Ovary (tissue), 10 donors: ENCODE measurements at places on chromosomes 6 and 20.

GRCh38 chr6:117050301-117050700 lies 173.3 kb downstream of the RFX6 start:
- no peak overlapping the region for H3K4me3 ChIP-seq
- H3K27me3 ChIP-seq: no peaks in the 10 kb centered on the region
- no peaks in the 10 kb centered on the region for H3K4me1 ChIP-seq
- H3K36me3 ChIP-seq: no peaks in the 10 kb centered on the region
- no peak for DNase-seq
- H3K27ac ChIP-seq: no peak overlapping the region

DNA sequence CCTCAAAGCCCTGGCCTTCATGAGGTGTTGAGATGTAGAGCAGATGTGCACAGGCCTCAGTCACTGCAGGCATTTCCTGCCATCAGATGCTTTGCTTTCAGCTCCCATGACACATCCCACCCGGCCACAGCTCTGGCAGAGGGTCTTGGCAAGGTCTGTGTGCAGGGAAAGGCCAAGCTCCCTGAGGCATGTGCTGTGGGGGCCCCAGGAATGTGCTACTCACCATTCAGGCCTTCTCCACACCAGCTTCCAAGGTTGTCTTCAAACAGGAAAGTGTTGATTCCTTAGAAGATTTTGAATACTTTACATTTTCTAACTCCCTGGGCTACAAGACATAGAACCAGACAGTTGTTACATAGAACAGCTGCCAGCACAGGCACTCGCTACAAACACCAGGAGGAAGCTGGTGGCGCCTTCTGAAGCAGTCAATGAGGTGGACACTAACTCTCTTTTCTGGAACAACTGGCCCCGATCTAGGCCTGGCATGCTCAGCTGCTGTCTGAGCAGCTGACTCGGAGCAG lies 27.8 kb downstream of the CASS4 start:
- H3K36me3 ChIP-seq: no peaks in the 10 kb centered on the region
- H3K4me1 ChIP-seq: peaks cover 13% of the 10 kb centered on the region
- H3K27me3 ChIP-seq: no peaks in the 10 kb centered on the region
- H3K27ac ChIP-seq: no peak overlapping the region
- H3K4me3 ChIP-seq: no peak overlapping the region

DNA sequence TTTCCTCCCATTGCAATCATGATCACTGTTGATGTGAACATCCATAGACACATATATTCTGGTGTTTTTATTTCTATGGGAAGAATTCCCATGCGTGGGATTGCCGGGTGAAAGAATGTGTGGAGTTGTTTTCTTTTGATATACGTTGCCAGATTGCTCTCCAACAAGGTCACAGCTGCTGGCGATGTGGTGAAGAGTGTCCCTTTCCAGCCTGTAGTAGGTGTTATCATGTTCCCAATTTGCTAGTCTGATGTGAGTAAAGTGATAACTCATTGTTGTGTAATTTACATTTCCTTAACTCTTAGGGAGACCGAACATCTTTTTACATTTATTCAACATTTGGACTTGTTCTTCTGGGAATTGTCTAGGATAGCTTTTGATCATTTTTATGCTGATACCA lies 14.5 kb upstream of the ELMO2 start:
- H3K27me3 ChIP-seq: no peaks in the 10 kb centered on the region
- no peak for DNase-seq
- H3K4me1 ChIP-seq: no peaks in the 10 kb centered on the region
- no peaks in the 10 kb centered on the region for H3K36me3 ChIP-seq
- no peak overlapping the region for H3K4me3 ChIP-seq

GRCh38 chr20:11473983-11474382 lies 443.7 kb upstream of the BTBD3 start:
- H3K27ac ChIP-seq: no peak overlapping the region
- H3K4me1 ChIP-seq: no peaks in the 10 kb centered on the region
- no peaks in the 10 kb centered on the region for H3K36me3 ChIP-seq
- H3K27me3 ChIP-seq: no peaks in the 10 kb centered on the region
- no peak overlapping the region for H3K4me3 ChIP-seq

- no peaks in the 10 kb centered on the region for H3K27me3 ChIP-seq
- H3K27ac ChIP-seq: no peak overlapping the region
- peak overlapping the region; percentile 61 for H3K4me3 ChIP-seq
- H3K36me3 ChIP-seq: no peaks in the 10 kb centered on the region
- no peak for DNase-seq
- H3K4me1 ChIP-seq: peaks cover 5% of the 10 kb centered on the region
These were observed 782 bp downstream of the TRMT11 start for GRCh38 chr6:125987026-125987617.

DNA sequence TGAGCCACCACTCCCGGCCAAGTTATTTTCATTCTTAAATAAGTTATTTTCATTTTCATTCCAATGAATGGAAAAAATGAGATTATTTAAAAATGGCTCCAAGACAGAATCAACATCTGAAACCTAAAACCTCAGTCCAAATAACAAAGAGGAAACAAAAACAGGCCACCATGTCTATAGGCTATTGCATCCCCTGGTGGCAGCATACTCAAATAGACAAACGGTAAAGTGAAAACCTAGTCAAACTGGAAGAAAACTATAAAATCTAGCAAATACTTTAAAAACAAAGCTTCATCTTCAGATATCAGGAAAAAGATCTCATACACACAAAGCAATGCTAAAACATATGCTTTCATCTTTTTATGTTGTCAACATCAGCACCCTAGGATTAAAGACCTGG lies 20.9 kb downstream of the IL17A start:
- no peak overlapping the region for H3K4me3 ChIP-seq
- no peaks in the 10 kb centered on the region for H3K36me3 ChIP-seq
- H3K27ac ChIP-seq: no peak overlapping the region
